Heart left ventricle (tissue), 16 donors: ENCODE measurements at places on chromosomes 3 and 15. TPM values are rescaled to one million over a fixed set of nuclear protein-coding genes. Genes with fewer than 3 reads are reported as not detected.

Gene HGD
- total RNA-seq: 0.16 TPM

Gene ZNF860
- 0.25 TPM for total RNA-seq

Gene APH1B
- total RNA-seq: 5.4 TPM

Gene BBS4
- total RNA-seq: 18.5 TPM

Gene RBPMS2
- 171 TPM for total RNA-seq

Gene GOLGA8S
- total RNA-seq: 0.16 TPM

Gene RASGRP1
- total RNA-seq: not detected

Gene CYP1A2
- total RNA-seq: not detected

Gene CSK
- 38.8 TPM for total RNA-seq

Gene TTLL13
- total RNA-seq: not detected

Gene GOLGA8H
- total RNA-seq: 0.75 TPM

Gene SMCO1
- total RNA-seq: 75.5 TPM

Gene STAC
- 0.44 TPM for total RNA-seq

Gene CACNA1D
- total RNA-seq: 2.4 TPM

Gene RASGRF1
- total RNA-seq: not detected

Gene RAB6B
- total RNA-seq: 57.2 TPM

Gene STRC
- total RNA-seq: not detected

Gene OCA2
- total RNA-seq: 0.07 TPM

Gene UBA7
- 72.1 TPM for total RNA-seq

Gene GPR62
- total RNA-seq: not detected

Gene B3GALNT1
- total RNA-seq: 67.0 TPM

Gene CFAP100
- not detected for total RNA-seq

Gene GPR15
- not detected for total RNA-seq

Gene LRRIQ4
- not detected for total RNA-seq

Gene EDEM1
- total RNA-seq: 6.8 TPM

Gene ISLR
- total RNA-seq: 5.8 TPM

Gene ROPN1
- total RNA-seq: 0.31 TPM

Gene USP13
- 114 TPM for total RNA-seq

Gene SLC22A13
- total RNA-seq: not detected

Gene ZNF710
- 8.6 TPM for total RNA-seq

Gene SST
- not detected for total RNA-seq

Gene GOLGA6A
- not detected for total RNA-seq

Gene CLRN1
- total RNA-seq: not detected

Gene ISG20
- total RNA-seq: 5.6 TPM

Gene SKOR1
- 0.18 TPM for total RNA-seq

Gene TIPIN
- total RNA-seq: 3.7 TPM

Gene NME9
- total RNA-seq: not detected

Gene CACNA2D3
- 25.1 TPM for total RNA-seq

Gene CFAP91
- not detected for total RNA-seq

Gene MESP2
- total RNA-seq: 0.52 TPM

Gene EOMES
- total RNA-seq: 2.1 TPM

Gene MKRN3
- not detected for total RNA-seq

Gene PDHB
- total RNA-seq: 191 TPM

Gene IL5RA
- 0.40 TPM for total RNA-seq

Gene NR2C2
- 28.3 TPM for total RNA-seq

Gene CPN2
- 6.0 TPM for total RNA-seq

Gene PROK2
- 0.37 TPM for total RNA-seq

Gene PRICKLE2
- 5.0 TPM for total RNA-seq

Gene SI
- not detected for total RNA-seq

Gene MAP3K13
- total RNA-seq: 14.3 TPM

Gene ZNF80
- total RNA-seq: not detected

Gene UTS2B
- total RNA-seq: not detected

Gene ADGRG7
- not detected for total RNA-seq

Gene BTLA
- 0.80 TPM for total RNA-seq

Gene TRH
- total RNA-seq: not detected

Gene HYAL3
- total RNA-seq: 1.6 TPM

Gene RPUSD2
- 9.7 TPM for total RNA-seq

Gene CYP8B1
- not detected for total RNA-seq

Gene GLT8D1
- 30.6 TPM for total RNA-seq
